ENCODE measurements at places on chromosomes 1 and 21.

GRCh38 chr21:16900685-16901084 is 612.2 kb upstream of the CXADR start:
- no peak for DNase-seq

GRCh38 chr1:150150133-150151021 is 661 bp downstream of the PLEKHO1 start:
- no peak for DNase-seq

DNA sequence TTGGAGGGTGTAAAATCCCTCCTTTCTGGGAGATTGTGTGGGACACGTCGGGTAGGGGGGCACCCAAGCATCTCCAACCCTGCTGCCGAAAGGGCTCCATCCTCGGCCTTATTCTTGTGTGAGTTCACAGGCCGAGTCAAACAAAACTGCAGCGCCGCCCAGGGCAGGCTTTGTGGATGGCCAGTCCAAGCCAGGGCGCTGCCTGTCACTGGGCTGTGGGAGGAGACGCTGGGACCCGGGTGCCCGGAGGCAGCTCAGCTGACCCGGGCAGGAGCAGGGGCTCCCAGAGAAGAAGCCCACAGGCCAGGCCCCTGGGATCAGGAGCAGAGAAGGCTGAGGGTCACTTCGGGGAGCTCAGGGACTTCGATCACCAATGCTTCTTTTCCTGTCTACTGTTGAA is 31.8 kb upstream of the ARHGEF16 start:
- DNase-seq: no peak

GRCh38 chr1:223539750-223540149 is 125.8 kb downstream of the CAPN8 start:
- DNase-seq: no peak

- DNase-seq: no peak
Observed at GRCh38 chr21:35520302-35520701, 471.2 kb upstream of the RUNX1 start.

- no peak for DNase-seq
Observed at GRCh38 chr21:46227811-46228344, 696 bp downstream of the LSS start.

DNA sequence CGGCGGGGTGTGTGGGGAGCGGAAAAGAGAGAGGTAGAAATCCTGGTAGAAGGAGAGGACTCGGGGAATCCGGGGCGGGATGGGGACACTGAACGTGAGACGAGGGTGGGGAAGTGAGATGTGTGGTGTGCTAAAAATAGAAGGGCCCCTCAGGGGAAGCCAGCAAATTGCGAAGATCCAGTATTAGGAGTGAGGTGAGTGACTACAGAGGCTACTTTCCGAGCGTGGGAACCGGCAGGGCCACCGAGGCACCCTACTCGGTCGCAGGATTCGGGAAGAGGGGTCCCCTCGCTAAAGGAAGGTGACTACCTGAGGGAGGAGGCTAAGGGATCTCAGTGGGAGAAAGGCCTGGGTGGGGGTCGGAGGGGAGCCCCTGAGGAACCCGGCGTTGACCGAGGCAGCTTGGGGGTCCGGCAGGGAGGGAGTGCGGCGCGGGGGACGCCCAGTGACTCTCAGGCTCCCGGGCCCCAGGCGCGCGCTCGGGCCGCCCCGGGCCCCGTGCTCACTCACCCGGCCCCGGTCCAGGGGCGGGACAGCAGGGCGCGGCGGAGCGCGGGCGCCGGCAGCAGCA is 318 bp downstream of the ALDH4A1 start:
- DNase-seq: no peak

- no peak for DNase-seq
Observed at GRCh38 chr1:42335809-42336518, 929 bp upstream of the FOXJ3 start.

GRCh38 chr1:163178628-163179027 is 24.1 kb downstream of the RGS5 start:
- no peak for DNase-seq

- no peak for DNase-seq
Observed at GRCh38 chr1:61125263-61125662, 42.9 kb downstream of the NFIA start.

Measured in cortex of kidney (tissue), 1 donor.